Dorsolateral prefrontal cortex (tissue), 122 donors: ENCODE measurements at places on chromosomes 12 and 14.

- no peak for DNase-seq
Measured at GRCh38 chr14:104473244-104473565, 106.4 kb upstream of the C14orf180 start.

GRCh38 chr12:92432724-92433441, 269.9 kb upstream of the PLEKHG7 start:
- no peak for DNase-seq

GRCh38 chr12:22256605-22257004, 77.9 kb downstream of the ST8SIA1 start:
- no peak for DNase-seq

DNA sequence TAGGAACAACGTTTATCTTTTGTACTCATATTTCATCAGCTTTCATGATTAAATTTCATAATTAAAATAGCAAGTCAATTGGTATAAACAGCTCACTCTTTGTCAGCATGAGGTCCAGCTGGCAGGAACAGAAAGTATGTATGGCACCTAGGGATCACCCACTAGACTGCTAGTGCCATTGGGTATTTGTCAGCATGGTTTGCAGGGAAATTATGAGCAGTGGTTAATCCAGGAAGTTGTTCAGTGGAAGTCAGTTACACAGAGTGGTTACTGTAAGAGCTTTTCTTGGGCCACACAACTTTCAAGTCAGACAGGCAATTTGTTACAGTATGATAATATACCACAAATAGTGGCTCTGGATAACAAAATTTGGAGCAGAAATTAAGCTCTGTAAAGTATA, 340.3 kb upstream of the RGS6 start:
- DNase-seq: no peak

DNA sequence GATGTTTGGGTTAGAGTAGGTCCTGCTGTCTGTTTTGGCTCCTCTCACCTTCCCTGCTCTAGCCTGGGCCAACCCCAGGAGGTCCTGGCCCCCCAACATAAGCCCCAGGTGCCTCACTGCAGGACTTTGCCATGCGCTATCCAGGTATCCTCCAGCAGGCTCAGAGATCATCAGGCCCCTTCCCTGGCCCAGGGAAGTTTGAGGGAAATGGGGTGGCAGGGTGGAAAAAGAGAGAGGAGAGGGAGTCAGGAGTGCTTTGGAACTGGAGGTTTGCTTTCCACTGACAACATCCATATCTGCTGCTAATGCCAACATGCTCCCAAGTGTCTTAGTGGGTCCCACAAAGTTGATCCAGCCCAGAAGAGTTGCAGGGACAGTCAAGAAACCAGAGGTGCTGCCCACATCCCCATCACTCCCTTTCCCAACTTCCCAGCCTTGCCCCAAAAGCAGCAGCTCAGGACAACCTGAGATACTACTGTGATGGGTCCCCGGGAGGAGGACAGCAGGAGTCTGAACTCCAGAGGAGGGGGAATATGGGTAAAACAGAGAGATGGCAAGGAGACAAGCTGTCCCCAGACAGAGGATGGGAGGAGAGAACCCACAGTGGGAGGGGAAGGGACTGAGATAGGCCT, 677 bp downstream of the TNS2 start:
- no peak for DNase-seq

DNA sequence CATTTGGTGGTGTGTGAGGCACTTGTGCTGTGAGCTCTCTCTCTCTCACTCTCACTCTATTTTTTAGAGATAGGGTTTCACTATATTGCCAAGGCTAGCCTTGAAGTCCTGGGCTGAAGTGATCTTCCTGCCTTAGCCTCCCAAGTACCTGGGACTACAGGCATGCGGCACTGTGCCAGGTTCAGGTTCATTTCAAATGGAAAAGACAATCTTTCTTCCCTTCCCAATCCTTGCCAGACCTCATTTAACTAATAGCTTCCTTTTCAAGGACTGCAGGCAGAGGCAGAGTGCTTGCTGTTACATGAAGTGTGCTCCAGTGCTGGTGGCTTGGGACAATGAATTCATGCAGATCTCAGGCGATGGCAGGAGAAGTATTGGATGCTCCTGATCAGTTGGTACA, 73.2 kb upstream of the BICD1 start:
- no peak for DNase-seq

DNA sequence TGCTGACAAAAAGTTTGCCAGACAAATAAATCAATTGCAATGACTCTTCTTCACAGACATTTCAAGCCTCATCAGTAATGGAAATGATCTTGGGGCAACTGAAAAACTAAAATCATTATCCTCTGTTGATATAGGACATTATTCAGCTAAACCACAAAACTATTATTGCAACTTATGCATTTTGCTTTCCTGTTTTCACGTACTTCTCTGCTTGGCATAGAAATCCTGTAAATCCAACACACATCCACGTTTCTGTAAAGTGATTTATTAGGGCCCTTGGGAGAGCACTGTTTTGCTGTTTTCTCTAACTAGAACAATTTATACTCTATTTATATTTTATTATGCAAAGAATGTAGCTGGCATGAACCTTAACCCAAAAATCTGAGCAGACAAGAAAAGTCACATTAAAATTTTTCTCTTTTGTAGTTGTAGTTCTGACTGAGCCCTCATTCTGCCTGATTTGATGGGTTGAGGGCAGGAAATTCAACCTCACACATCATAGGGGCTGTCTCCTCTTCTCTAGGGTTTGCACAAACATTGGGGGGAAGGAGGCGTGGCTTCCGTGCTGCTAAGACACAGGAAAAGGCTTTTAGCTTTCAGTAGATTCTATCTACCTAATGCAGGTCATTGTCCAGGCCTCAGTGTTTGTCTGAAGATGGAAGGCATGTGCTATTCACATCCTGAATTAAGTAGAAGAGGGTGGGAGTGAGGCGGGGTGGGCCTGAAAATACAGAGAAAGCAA, 11.5 kb upstream of the NUP107 start:
- no peak for DNase-seq

- DNase-seq: peak; percentile 10
Measured at GRCh38 chr12:2642896-2643425, 151.8 kb upstream of the FKBP4 start.

GRCh38 chr12:23415180-23415579, 534.3 kb downstream of the SOX5 start:
- no peak for DNase-seq
